ENCODE measurements at places on chromosomes 12 and 14.
A peak's percentile ranks its signal among the peaks of the same experiment; 100 is the strongest.

- no peak for DNase-seq
These were observed 26.1 kb upstream of the BHLHE41 start for GRCh38 chr12:26150736-26151450.

GRCh38 chr14:86796221-86797074, 1196.5 kb downstream of the GALC start:
- DNase-seq: no peak

GRCh38 chr14:77100961-77101360, 2.9 kb downstream of the CIPC start:
- DNase-seq: no peak

DNA sequence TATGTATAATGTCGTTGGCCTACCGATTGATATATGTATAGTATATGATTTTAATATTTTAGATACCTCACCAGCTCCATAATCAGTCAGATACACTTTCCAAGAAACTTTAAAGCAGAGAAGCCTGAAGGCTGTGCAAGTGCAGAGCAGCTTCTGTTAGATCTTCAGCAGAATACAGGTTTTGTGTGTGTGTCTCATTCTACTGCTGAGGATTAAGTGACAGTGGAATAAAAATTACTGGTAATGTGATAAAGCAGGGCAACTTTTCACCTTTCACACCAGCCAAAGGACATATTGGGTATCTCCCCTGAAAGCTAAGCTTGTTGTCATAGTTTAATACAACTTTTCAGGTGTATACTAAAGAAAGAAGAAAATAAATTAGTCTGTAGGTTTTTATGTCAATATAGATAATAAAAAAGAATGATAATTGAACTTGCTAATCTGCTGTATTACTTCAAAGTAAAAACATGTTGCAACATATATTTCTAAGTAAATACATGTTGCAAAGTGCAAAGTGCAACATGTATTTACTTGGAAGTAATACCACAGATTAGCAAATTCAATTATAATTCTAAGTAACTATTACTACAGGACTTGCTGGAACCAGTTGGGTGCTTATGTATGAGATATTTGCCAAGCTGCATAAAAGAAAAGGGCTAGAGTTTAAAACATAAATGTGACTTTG, 128.3 kb downstream of the SLC16A7 start:
- DNase-seq: no peak

DNA sequence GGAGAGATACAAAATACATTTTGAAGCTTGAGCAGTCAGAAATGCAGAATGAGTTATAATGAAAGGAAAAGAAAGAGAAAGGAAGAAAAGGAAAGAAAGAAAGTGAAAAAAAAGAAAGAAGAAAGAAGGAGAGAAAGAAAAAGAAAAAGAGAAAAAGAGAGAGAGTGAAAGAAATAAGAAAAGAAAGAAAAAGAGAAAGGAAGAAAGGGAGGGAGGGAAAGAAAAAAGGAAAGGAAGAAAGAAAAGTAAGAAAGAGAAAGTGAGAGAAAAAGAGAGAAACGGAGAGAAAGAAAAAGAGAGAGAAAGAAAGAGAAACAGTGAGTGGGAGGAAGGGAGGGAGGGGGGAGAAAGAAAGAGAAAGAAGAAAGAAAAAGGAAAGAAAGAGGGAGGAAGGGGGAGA, 549.9 kb downstream of the GALC start:
- no peak for DNase-seq

GRCh38 chr12:57243521-57244311, 7.3 kb downstream of the STAC3 start:
- peak; percentile 92 for DNase-seq

- DNase-seq: no peak
These were observed 16.6 kb downstream of the RDH12 start for GRCh38 chr14:67718265-67718664.

DNA sequence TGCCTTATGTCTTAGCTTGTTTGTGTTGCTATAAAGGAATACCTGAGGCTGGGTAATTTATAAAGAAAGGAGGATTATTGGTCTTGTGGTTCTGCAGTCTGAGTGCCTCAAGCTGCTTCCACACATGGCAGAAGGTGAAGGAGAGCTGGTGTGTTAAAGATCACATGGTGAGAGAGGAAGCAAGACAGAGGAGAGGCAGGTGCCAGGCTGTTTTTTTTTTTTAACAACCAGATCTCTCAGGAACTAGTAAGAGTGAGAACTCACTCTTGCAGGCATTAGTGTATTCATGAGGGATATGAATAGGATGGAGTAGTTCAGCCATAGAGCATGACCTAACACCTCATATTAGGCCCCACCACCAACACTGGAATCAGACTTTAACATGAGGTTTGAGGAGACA, 123.4 kb downstream of the CMAS start:
- DNase-seq: no peak

DNA sequence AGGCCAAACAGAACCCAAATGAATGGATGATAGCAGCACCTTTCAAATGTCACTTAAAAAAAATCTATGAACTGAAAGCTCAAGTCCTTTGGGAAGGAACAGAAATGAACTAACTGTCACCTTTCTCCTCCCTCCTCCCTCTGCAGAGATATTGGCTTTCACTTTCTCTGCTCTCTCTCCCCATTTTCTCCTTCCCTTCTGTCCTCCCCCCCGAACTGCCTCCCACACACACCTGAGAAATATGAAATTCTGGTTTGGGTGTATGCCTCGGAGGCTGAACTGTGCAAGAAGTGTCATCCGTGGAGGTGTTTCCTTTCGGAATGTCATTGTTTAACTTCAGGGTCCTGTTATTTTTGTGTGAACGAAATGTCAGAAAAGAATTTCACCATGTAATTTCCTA, 87.8 kb downstream of the NEDD1 start:
- no peak for DNase-seq

GRCh38 chr12:79515530-79515935, 175.2 kb downstream of the PAWR start:
- no peak for DNase-seq

DNA sequence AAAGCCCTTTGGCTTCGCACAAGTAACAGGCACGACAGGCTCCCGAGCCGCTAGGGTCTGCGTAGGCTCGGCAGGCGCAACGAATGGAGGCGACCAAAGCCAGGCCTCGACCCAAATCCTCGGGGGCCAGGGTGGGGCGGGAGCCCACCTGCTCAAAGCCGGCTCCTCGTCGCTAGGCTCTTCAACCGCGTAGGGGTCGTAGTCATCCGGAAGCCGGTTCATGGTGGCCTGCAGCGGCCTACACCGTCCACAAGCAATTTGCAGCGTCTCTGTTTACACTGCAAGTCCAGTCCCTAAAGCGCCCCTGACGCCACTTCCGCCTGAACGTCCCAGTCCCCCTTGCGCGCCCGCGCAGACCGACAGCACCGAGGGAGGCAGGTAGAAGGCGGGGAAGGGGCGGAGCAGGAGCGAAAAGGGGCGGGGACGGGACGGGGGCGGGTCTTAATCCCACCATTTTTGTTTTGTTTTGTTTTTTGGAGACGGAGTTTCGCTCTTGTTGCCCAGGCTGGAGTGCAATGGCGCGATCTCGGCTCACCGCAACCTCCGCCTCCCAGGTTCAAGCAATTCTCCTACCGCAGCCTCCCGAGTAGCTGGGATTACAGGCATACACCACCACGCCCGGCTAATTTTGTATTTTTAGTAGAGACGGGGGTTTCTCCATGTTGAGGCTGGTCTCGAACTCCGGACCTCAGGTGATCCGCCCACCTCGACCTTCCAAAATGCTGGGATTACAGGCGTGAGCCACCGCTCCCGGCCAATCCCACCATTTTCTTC, at the start of gene EAPP:
Gene EAPP, minus strand, starts transcription at position 295 of the 774 bp plus-strand sequence. Its CDS starts 73 bp downstream, at position 222.
- DNase-seq: peak; percentile 98

DNA sequence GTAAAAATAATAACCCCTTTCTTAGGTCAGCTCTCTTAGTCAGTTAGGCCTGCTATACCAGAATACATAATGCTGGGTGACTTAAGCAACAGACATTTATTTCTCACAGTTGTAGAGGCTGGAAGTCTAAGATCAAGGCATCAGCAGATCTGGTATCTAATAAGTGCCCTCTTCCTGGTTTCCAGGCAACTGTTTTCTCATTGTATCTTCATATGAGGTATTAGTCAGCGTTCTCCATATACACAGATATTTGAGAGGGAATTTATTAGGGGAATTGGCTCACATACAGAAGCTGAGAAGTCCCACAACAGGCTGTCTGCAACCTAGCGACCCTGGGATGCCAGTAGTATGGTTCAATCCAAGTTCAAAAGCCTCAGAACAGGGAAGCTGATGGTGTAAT, 896.0 kb downstream of the GALC start:
- DNase-seq: no peak

DNA sequence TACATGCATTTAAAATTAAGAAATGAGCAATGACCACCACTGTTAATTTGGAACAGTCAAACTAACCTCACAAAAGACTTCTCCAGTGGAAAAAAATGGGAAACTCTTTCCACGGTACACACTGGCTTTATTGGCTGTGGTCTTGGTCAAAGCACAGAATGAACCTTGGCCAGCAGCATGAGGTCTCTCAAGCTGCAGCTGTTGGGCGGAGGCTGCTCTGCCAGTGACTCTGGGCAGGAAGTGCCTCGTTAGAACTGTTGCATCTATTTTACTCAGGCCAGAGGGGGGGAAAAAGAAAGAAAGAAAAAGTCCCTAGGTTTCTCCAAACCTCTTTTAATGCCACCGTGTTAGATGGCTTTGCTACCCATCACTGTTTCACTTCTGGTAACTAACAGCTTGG, 279.8 kb upstream of the DIO2 start:
- DNase-seq: no peak

DNA sequence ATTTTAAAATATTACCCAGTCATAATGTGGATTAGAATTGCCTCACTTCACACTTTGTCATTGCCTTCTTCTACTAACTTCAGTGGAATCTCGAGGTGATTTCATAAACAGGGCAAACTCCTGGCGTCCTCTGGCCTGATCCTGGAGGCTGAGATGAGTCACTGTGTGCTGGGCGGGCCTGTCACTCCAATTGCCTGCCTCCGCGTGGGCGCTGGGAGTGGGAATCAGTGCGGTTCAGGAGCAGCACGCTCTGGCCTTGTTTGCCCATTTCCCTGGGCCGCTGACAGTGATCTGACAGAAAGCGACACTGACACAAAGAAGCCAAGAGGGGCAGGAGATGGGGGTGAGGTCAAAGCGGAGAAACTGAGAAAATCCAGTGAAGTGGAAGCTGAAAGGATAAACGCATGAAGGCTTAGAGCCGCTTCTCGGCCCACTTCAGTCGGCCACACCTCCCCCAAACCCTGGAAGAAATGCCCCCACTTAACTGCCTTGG, 29.7 kb downstream of the LGR5 start:
- DNase-seq: no peak

- no peak for DNase-seq
These were observed 39.2 kb downstream of the EID3 start for GRCh38 chr12:104342635-104343249.

- DNase-seq: no peak
These were observed 214.2 kb upstream of the KRR1 start for GRCh38 chr12:75725521-75726111.

DNA sequence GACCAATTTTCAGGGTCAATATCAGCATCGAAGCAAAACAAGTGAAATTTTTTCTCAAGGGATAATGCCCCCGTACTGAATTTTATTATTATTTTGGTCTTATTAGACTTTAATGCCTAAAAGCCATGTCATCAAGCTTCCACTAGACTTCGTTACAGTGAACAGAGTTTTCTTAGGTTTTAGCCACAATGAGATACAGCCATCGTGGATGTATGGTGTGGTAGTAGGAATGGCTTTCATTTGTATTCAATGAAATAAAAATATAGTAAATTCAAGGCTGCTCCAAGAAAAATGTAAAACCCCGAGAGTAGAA, 11.7 kb downstream of the TAOK3 start:
- DNase-seq: no peak

DNA sequence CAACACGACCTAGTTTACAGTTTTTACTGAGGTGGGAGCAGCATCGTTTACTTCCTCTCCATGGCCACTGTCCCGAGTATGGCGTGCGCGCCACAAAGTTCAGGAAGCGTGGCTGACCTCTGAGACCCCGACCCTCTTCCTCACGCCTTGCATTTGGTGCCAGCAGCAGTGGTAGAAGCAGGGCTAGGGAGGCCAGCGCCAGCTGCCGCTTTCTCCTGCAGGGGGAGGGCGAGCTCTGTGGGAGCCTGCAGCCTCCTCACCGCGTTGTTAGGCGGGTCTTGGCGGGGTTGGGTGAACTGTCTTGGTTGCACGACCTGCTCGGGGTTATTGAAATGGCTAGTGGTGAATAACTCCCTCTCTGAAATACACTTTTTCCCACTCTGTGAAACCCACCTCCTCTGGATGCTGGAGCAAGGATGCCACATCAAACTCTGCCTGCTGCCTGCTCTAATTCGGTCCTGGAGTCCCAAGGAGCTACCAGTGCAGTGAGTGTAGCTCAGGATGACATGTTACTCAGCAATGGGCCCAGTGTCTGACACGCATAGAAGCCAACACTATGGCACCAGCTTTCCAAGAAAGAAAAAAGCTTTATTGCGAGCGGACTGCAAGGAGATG, 22.3 kb upstream of the TDRD9 start:
- DNase-seq: no peak

- peak; percentile 45 for DNase-seq
These were observed 126.6 kb downstream of the ZNF664 start for GRCh38 chr12:124099661-124100060.

DNA sequence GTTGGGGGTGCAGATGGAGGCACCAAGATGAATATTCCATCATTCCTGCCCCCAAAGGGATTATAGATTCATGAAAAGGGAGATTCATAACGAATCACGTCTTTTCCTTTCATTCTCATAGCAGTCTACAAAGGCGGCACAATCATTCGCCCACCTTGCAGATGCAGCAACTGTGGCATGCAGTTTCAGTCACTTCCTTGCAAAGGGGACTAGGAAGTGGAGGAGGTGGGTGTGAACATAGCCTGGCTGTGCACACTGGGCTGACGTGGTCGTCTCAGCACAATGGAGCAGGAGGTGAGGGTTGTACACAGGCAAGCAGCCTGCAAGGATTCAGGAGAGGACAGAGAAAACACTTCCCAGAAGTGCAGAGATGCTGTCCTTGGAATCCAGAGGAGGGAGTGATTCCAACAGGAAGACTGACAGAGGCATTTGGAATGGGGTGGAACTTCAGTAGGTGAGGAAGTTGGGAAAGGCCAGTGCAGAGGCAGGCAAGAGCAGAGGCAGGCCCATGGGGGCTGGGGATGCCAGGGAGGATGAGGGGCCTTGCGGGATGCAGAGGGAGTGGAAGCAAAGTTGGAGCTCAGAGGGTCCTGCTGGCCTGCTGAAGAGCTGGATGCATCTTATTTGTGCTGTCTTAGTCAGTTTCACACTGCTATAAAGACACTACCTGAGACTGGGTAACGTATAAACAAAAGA, 21.9 kb upstream of the PPP2R5C start:
- no peak for DNase-seq

GRCh38 chr12:70190262-70191010, 52.8 kb upstream of the CNOT2 start:
- no peak for DNase-seq

DNA sequence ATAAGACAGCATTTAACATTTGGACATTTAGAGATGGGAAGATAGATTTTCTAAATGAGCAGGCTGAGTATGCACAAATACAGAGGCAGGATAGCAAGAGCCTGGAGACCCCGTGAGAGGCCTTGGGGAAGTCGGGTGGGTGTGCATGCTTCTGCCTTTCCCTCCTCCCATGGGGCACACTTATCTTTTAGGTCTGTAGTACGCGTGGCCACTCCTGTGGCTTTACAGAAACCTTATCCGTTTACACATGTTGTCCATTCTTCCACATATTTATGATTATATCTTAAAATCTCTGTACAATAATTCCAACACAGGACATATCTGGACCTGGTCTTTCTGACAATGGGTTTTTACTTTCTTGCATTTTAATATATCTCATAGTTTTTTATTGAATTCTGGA, 33.6 kb downstream of the GYS2 start:
- no peak for DNase-seq

- no peak for DNase-seq
These were observed 1937.5 kb upstream of the SEL1L start for GRCh38 chr14:83470959-83471695.

All from activated effector memory CD4-positive, alpha-beta T cell treated with anti-CD3 and anti-CD28 coated beads, Interleukin-2, amount 50 U/mL, for 16 hours (primary cell).